Stimulated activated CD8-positive, alpha-beta memory T cell treated with anti-CD3 and anti-CD28 coated beads, Interleukin-7, amount 100 ng/mL, for 1 hour (primary cell): ENCODE measurements at places on chromosomes 4 and X.

DNA sequence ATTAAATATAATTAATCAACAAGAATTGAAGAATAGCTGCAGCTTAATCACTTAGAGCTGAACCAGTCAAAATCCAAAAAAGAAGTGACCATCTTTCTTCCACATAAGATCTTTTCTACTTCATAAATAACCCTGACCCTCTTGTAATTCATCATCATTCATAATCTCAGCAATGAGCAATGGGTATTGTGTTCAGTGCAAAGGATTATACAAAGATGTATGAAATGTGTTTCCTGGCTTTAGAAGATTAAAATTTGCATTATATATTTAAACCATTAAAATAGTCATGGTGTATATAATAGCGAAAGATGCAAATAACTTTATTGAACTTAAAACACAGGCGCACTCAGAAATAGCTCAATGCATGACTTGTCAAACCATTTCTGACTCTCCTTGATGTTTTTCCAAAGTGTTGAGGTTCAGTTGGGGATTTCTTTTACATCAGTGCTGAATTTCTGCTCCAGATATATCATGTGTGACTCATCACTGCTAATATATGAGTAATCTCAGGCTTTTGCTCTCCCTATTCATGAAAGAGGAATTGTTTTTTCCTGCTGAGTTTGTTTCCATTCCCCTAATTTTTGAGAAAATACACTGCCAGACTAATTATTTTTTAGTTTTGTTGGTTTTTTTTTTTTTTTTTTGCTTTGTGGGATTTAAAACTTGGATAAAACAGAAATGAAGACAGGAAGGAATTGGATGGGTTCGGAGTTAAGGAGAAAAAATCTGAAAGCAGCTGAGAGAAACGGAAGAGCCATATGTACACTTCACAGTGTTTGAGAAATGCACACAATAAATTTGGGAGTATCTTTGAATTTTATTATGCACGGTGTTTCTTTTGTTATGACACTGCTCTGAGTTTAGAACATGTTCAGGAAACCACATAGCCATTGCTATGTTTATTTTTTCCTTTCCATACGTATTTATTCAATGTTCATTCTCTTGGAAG is 290.1 kb upstream of the PCDH7 start:
- no peak for DNase-seq

DNA sequence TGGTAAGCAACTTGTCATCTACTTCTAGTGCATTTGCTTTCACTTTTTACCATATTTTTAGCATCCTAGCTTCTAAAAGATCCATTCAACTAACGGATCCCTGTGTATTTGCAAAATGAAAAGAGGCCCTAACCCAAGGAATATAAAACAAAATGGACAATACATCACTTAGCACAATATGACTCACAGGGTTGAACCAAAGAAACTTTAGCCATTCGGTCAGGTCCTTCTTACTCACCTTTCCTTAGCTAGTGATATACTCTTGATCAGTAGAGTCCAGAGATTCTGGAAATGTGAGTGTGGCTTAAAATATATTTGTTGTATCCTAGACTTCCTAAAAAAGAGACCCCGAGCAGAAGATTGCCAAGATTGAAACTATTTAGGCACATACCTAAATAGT is 19.5 kb downstream of the TMPRSS11E start:
- DNase-seq, result no peak

GRCh38 chr4:42416017-42416416 is 18.7 kb downstream of the SHISA3 start:
- no peak for DNase-seq

- no peak for DNase-seq
Measured at GRCh38 chrX:22652596-22652995, 347.2 kb upstream of the DDX53 start.

DNA sequence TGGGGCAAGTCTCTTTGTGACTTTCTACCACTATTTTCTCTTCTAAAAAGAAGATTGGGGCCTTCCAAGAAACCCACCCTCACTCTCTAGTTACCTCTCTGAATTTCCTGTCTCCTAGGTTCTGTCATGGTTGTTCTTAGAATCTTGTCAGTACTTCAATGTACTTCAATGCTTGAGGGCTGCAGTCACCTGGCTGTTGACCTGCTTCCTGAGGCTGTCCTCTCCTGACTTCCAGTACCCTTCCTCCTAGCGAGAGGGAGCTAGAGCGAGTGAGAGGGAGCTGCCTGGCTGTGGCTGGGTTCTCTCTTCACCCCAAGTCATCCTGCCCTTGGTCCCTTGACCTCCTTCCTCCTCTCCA is 17.7 kb downstream of the CD99L2 start:
- no peak for DNase-seq
